ENCODE measurements at places on chromosomes 2 and 18.

GRCh38 chr2:218892693-218893348, 12.2 kb downstream of the WNT10A start:
- peak; percentile 59 for DNase-seq

GRCh38 chr18:26304511-26304910, 78.3 kb downstream of the TAF4B start:
- DNase-seq, result no peak

- peak; percentile 33 for DNase-seq
Observed at GRCh38 chr2:27263287-27264252, 723 bp upstream of the SLC30A3 start.

DNA sequence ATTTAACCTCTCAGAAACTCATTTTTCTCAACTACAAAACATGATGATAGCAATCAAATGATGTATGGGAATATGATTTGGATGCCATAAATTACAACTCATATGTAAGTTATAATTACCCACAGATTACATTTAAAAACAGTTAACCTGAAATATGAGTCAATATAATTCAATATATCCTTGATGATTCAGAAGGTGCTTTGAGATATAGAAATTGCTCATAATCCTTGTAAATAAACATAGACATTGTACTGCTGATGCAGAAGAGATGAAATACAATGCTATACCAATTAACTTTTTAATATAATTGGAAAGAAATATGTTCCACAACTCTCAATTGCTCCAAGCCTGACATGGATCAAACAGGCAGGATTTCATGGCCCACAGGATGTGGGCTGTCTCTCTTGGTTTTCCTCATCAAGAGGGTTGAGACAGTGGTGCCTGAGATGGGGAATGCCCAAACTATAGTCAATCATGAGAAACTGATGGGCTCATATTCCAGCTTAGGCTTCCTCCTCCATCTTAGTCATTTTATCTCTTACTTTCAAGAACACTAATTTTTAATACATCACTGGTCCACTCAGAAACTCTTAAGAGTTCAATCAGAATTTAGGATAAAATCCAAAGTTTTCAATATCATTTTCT, 49.4 kb downstream of the NCKAP5 start:
- no peak for DNase-seq

DNA sequence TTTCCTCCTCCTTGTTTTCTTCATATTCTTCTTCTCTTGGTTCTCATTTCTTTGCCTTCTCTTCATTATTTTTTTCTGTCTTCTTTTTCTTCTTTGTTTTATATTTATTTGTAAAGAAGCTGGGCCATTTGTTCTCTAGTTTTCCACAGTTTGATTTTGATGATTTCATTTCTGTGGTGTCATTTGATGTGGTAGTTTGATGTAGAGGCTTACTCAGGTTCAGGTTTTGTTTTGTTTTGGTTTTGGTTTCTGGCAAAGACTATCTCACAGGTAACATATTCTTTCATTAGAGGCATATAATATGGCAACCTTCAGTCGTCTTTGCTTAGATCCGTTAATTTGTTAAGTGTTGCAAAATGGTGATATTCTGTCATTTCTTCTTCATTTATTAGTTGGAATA, 75.3 kb downstream of the BABAM2 start:
- no peak for DNase-seq
